ENCODE measurements at places on chromosomes 13 and 19.
A peak's percentile ranks its signal among the peaks of the same experiment; 100 is the strongest.

GRCh38 chr13:24119626-24120508 is 40.7 kb upstream of the SPATA13 start:
- DNase-seq: no peak

- DNase-seq: no peak
Observed at GRCh38 chr13:71325556-71325955, 541.4 kb downstream of the DACH1 start.

DNA sequence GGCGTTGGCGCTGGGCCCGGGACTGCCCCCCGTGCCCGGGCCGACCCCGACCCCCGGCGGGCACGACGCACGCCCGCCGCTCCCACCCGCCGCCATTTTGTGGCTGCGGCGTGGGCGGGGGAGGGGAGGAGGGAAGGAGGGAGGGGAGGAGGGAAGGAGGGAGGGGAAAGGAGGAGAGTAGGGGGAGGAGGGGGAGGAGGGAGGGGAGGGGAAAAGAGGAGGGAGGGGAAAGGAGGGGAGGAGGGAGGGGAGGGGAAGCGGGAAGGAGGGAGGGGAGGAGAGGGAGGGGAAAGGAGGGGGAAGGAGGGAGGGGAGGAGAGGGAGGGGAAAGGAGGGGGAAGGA is at the start of gene BTBD2:
BTBD2 (minus strand) TSS at position 107 of the 343 bp plus-strand sequence; CDS start at position 96, 11 bp downstream.
- peak; percentile 64 for DNase-seq

GRCh38 chr13:24670961-24671381 is 9.2 kb upstream of the ATP12A start:
- DNase-seq: no peak

GRCh38 chr13:110521946-110522345 is 39.6 kb downstream of the RAB20 start:
- no peak for DNase-seq

GRCh38 chr13:111241006-111241755 is 79.3 kb upstream of the TEX29 start:
- no peak for DNase-seq

GRCh38 chr19:33132021-33132420 is at the start of gene WDR88:
Gene WDR88 (plus strand): TSS chr19:33132114. CDS start chr19:33132170, 56 bp downstream.
- DNase-seq: no peak

GRCh38 chr19:36149673-36150406 is 2.4 kb downstream of the COX7A1 start:
- no peak for DNase-seq

- no peak for DNase-seq
Observed at GRCh38 chr19:38735257-38735686, 9.0 kb downstream of the CAPN12 start.

Measured in amniotic stem cell (primary cell).